ENCODE measurements at places on chromosomes 4 and X.

GRCh38 chr4:56653461-56654237 lies 27.4 kb downstream of the HOPX start:
- DNase-seq, result no peak

- DNase-seq, result peak; percentile 18
Measured at GRCh38 chrX:155056877-155057792, 13.8 kb downstream of the CMC4 start.

DNA sequence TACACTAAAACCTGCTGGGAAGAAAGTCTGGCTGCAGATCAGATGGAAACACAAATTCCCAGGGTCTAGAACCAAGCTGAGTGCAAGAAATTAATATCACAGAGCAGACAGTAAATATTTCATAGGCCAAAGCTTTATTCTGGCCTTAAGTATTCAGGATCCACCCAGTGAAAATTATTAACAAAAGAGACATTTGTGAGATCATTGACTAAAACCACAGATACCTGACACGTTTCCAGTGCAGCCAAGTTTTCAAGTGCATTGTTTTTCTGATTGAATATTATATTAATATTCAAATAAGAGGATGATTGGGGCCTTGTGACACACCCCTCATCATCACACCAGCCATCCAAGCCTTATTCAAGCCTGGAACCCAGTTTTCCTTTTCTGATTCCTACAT lies 10.3 kb downstream of the ELOVL6 start:
- DNase-seq, result no peak

- DNase-seq, result no peak
Measured at GRCh38 chrX:133568109-133568508, 152.8 kb upstream of the GPC4 start.

- DNase-seq, result no peak
Measured at GRCh38 chr4:148632476-148632875, 190.3 kb upstream of the NR3C2 start.

GRCh38 chr4:144591401-144591800 lies 54.6 kb upstream of the HHIP start:
- no peak for DNase-seq

DNA sequence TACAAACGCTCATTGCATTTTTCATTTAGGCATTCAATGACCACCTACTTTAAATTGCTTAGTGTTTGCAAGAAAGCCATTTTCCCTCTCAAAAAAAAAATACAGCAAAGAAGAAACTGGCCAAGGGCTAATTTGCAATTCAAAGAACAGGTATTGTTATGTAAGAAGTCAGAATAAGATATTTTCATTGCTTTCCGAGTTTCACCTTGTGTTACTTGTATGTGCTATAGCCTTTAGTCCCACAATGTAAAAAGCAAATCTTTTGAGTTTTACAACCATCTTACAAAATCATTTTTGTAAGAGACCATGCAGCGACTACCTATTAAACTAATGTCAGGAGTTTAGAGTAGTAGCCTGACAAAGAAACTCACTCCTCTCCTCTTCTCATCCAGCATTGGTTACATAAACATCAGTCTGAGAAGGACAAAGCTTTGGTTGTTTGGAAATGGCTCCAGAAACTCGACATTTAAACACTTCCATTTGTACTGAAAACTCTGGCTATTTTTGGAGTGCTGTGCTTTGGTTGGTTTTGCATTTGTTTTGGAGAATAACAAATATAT lies 15.3 kb downstream of the TENM3 start:
- no peak for DNase-seq

DNA sequence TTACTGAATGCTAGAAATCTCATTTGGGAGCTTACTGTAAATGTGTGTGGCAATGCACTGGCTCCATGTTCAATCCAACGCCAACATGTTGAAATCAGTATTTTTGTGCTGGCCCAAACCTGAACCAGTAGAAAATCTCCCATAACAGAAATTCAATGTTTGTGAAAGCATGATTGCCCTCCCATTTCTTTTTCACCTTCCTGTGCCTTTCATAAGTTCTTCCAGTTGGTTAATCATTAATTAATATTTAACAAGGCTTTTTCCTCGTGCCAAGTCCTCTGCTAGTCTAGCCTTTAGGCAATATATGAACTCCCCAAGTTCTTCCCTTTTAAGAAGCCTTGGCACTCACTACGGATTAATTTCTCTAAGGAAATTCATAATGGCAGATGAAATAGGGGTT lies 1.3 kb upstream of the PLS3 start:
- no peak for DNase-seq

GRCh38 chr4:26806331-26806730 lies 54.3 kb upstream of the STIM2 start:
- DNase-seq, result no peak

GRCh38 chr4:123593655-123594054 lies 197.1 kb downstream of the SPRY1 start:
- DNase-seq, result no peak

DNA sequence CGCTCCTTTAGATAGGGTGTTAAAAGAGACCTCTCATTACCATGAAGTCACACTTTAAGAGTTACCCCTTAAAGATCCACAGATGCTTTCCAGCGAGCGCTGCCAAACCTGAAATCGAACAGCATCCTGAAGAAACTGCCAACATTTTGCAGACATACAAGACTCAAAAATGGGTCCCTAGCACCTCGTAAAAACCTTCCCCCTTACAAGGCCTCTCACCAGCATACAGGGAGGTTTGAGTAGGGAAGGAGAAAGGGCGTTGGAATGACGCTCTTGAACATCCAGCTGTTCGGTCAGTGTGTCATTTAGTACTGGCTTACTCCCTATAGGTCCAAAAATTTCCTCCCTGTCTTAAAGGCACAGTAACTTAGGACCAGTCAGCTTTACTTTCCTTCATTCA lies 45.3 kb upstream of the PGRMC1 start:
- no peak for DNase-seq

GRCh38 chrX:121635141-121635540 lies 587.7 kb downstream of the GLUD2 start:
- DNase-seq, result no peak

DNA sequence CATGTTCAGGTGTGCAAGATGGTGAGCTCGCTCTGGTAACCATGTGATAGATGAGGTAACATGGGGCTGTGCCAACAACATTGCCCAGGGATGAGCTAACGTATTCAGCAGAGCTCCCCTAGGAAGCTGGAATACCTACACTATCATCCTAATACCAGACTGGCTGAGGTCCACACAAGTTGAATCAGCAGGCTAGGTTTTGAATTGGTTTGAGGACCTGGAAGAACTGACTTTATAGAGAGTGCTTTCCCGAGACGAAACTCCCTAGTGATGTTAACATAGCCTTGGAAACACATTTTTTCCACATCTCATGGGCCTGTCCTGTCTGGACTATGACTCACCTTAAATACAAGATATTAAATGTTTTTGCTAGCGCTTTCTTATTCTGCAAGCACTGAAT lies 56.7 kb downstream of the IGFBP7 start:
- DNase-seq, result no peak

DNA sequence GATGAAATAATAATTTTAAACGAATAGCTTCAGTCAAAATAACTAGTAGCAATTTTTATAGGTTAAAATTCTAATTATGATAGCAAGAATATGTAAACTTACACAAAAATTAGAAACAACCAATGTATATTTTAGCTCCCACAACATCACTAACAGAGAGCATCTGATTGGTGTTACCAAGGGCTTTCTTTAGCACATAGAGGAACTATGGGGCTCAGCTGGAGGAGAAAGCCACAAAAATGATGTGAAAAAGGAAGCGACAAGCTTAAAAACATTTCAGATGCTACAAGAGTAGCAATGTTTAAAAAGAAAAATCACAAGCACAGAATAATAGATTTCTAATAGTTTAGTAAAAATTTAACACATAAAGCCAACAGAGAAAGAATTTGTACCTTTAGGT lies 56.3 kb downstream of the ATP8A1 start:
- DNase-seq, result no peak

DNA sequence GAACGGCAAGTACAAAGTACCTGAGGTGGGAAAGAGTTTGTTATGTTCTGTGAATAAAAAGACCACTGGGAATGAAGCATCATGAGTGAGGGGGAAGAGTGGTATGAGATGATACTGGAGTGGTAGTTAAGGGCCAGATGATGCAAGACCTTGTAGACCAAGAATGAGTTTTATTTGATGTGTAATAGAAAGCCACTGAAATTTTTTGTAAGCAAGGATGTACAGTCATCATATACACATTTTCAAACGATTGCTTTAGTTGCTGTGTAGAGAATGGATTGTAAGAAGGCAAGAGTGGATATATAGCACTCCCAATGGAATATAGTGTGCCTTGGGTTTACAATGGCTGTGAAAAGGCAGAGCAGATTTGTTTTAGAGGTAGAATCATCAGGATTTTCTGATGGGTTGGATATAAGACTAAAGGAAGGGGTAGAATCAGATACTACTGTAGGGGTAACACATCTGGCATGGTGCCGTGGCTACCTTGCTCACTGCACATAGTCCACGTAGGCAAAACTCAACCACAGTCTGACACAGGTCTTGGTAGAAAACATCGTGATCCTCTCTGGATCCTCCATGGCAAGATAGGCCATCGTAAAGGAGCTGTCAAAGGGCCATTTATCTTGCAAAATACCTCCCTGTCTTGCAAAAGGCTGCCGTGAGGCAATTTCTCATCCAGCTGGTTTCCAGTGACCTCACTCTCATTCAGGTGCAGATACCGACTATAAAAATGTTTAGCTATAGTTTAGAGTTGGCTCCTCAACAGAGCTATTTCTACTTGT lies 14.9 kb downstream of the TIFA start:
- DNase-seq, result no peak

DNA sequence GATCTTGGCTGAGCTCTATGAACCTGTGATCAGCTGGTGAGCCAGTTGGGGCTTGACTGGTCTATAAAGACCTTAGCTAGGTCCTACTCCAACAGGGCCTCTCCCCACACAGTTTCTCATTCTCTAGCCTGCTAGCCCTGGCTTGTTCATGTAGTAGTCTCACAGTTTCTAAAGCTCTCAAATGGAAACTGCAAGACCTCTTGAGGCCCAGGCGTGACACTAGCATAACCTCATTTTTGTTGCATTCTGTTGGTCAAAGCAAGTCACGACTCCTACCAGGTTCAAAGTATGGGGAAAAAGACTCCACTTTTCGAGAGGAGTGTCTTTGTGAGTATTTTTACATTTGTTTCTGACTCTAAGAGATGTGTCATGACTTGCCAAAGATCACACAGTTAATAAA lies 50.9 kb downstream of the CEP44 start:
- no peak for DNase-seq

DNA sequence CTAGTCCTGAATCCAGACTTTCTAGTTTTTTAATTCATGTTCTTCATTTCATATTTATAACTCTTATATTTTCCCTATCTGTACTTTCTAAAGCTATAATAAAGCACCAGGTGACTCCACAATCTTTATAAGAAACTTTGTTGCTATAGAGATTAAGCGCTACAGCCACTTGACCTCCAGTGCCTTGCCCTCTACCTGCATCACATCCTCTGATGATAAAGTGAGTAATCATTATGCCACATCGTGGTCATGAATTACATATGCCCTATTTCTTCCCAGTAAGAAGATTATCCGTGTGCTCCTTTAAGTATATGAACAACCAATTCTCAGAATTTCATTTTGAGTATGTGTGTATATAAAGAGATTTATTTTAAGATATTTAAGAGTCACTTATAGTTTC lies 6.8 kb upstream of the DYNLT3 start:
- DNase-seq, result no peak

- no peak for DNase-seq
Measured at GRCh38 chr4:21090094-21090666, 389.9 kb downstream of the PACRGL start.

DNA sequence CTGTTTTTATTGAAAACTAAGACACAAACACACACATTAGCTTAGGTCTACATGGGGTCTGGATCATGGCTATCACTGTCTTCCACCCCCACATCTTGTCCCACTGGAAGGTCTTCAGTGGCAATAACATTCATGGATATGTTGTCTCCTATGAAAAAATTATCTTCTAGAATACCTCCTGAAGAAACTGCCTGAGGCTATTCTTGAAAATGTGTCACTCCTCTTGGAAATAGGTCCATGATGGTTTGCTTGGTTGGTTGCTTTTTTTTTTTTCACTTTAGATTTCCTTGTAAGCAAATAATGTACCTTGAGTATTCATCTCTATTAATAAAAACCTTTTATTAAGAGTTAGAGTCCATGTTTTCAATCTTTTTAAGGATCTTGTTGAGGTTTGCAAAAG lies 195.3 kb upstream of the PDE5A start:
- no peak for DNase-seq

DNA sequence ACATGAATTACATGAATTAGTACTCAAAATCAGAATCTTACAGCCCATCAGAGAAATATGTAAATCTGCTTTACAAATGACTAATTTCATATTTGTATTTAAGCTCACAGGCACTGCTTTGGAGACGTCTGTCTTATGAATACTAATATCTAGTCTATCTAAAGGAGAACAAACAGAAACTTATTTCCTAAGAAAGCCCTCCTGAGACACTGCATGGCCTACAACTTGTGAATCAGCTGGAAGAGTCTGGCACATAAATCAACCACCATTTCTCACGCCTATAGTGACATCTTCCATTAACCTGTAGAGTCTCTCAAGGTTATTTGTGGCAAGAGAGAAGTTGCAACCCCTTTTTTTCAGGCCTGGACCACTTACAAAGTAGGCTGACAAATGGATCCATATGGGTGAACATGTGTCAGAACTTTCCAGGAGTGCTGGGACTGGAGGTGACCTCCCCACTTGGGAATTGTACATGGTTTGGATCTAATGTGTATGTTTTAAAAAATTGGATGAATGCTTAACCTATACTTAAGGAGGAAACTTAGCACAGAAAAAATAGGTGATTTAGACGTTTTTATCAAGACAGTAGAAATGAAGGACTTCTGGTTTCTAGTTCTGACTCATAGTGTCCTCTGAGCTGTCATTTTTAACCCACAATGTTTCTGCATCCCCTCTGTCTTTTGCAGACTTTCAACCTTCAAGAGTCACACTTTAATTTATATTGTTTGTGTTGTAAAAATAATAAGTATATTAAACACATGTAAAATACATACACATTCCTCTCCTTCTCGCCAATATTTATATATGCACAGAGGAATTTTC lies 83.2 kb upstream of the ARHGAP24 start:
- no peak for DNase-seq

DNA sequence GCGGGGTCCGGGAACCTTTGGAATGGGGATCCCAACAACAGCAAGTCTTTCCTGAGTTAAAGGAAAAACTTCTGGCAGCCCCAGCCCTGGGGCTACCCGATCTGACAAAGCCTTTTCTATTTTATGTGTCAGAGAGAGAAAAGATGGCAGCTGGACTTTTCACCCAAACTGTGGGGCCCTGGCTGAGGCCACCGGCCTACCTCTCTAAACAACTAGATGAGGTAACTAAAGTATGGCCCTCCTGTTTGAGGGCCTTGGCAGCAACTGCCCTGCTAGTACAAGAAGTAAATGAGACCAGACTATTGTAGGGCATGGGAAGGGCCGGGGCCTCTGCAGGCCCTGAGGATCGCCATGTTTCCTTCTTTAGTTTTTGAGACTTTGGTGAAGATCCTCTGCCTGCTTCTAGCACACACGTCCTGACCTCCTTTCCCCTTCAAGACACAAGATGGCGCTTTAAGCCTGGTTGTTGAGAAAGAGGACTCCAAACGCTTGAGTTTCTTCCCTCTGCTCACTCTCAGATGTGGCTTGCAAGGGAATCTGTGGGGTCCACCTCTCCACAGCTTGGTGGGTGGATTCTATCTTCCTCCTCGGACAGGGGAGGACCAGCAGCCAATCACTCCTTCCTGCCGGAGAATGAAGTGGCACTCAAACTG lies 18.5 kb upstream of the DRD5 start:
- DNase-seq, result no peak
